Activated T-helper 1 cell treated with Interleukin-2 at 50 U/mL for 16 hours (primary cell): ENCODE measurements at places on chromosomes 11 and 22.

GRCh38 chr22:44755417-44755816, 3.0 kb downstream of the ARHGAP8 start:
- no peak for DNase-seq

DNA sequence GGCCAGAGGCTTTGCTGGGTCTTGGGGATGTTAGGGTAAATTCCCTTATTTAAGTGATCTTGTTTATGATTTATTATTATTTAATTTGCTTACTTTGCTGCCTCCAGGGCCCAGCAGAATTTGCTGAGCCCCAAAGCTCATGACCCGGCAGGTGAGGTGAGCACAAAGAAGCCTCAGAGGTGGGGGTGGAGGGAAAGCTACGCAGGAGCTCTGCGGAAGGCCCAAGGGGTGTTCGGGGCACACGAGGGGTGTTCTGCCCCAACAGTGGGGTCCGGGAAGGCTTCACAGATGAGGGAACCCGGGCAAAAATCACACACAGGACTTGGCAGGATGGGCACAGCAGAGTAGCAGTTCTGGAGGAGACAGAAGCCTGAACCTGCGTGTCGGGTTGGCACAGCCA, 6.7 kb upstream of the LINC01488 start:
- no peak for DNase-seq

GRCh38 chr11:17597770-17598169, 50.7 kb downstream of the OTOG start:
- no peak for DNase-seq

DNA sequence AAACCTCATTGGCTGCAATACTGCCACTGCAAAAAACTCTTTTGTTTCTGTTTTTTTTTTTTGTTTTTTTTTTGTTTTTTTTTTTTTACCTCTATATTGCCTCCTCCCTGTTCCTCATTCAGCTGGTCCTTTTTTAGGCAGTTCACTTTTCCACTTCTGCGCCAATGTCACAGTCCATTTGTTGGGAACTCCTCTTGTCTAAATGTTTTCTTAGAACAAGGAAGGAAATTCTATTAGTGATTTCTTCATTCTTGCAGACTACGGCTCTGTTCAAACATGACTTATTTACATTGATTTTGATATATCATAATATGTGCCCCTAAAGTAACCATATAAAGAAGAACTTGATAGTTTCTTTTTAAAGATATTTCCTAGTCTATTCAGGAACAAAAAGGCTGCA, 2.9 kb downstream of the FAM118B start:
- no peak for DNase-seq

DNA sequence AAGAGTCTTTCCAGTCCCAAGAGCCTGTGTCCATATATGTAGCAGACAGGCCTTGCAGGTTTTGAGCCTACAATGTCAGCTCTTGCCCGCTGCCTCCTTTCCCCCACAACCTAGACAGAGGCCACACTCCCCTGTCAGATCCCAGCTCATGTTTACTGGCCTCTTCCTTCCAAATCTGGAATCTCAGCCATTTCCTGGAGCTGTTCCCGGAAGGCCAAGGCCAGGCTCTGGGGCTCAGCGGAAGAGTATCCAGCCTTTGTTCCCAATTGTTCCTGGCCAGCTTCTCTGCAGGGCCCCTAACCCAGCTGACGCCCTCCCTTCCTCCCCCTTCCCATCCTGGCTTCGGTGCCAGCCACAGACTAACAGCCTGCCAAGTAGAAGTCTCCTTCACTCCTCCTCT, 1.0 kb upstream of the ROBO4 start:
- no peak for DNase-seq

DNA sequence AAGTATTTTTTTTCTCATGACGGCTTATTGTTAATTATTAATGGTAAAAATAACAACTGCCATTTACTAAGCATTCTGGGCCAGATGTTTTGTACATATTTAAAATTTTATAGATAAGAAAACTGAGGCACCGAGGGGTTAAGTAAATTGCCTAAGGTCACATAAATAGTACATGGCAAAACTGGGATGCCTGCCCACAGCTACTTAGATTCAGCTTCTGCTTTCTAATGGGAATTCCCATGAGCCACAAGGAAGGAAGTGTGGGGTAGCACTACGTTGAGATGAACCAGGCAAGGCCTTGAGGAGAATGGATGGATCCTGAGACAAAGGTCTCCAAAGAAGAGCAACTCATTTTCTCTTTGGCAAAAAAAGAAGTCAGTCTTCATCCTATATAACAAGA, 11.9 kb upstream of the PHF21A start:
- DNase-seq, result no peak

DNA sequence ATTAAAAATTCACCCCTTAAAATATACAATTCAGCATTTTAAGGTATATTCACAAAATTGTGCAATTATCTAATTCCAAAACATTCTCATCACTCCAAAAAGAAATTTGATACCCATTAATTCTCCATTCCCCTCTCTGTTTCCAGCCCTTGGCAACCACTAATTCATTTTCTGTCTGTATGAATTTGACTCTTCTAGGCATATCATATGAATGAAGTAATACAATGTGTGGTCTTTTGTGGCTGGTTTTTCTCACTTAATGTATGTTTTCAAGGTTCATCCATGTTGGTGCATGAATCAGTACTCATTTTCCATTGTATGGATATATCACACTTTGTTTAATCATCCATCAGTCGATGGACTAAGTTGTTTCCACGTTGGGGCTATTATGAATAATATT, 29.0 kb upstream of the ACCSL start:
- DNase-seq, result no peak
